NCI-H345 (cell line): ENCODE measurements at places on chromosomes 11 and 22.
A peak's percentile ranks its signal among the peaks of the same experiment; 100 is the strongest.

GRCh38 chr11:126646701-126647557 is 291.4 kb downstream of the ST3GAL4 start:
- DNase-seq: no peak

DNA sequence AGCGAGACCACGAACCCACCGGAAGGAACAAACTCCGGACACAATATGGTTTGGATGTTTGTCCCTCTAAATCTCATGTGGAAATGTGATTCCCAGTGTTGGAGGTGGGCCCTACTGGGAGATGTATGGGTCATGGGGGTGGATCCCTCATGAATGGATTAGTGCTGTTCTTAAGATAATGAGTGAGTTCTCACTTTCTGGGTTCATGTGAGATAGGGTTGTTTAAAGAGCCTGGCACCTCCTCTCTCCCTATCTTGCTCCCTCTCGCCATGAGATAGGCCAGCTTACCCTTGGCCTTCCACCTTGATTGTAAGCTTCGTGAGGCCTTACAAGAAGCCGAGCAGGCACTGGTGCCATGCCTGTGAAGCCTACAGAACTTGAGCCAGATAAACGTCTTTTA is 184.6 kb downstream of the LRRC4C start:
- no peak for DNase-seq

- no peak for DNase-seq
Measured at GRCh38 chr11:253160-253885, 16.5 kb downstream of the PSMD13 start.

DNA sequence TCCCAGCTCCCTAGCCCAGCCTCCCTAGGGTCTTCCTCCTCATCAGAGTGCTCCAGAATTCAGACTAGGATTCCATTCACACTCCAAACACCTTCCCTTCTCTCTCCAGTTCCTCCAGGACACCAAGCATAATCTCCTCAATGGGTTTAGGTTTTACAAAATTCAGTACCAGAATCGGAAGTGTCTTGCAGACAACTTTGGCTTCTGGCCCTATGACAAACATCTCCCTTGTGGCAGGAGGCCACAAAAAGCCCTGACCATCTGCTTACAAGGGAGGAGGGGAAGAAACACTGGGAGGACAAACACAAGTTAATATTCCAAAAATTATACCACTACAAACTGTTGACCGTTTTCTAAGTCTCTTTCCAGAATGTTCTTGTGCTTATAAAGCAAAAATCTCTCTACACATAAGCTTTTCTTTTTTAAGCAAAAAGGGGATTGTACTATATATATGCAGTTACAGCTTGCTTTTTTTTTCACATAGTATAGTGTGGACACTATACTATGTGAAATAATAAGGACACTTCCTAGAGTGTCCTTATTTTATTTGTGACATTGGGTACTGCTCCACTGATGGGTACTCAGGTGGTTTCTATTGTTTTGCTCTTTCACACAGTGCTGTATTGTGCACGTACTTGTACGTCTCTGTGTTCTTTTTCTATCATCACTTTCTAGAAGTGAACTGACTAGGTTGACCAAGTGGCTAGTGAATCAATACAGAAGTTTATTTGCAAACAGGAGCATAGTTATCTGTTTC is 78.7 kb downstream of the BDNF start:
- no peak for DNase-seq

- DNase-seq: peak; percentile 8
Measured at GRCh38 chr11:95337175-95337957, 106.4 kb upstream of the SESN3 start.

DNA sequence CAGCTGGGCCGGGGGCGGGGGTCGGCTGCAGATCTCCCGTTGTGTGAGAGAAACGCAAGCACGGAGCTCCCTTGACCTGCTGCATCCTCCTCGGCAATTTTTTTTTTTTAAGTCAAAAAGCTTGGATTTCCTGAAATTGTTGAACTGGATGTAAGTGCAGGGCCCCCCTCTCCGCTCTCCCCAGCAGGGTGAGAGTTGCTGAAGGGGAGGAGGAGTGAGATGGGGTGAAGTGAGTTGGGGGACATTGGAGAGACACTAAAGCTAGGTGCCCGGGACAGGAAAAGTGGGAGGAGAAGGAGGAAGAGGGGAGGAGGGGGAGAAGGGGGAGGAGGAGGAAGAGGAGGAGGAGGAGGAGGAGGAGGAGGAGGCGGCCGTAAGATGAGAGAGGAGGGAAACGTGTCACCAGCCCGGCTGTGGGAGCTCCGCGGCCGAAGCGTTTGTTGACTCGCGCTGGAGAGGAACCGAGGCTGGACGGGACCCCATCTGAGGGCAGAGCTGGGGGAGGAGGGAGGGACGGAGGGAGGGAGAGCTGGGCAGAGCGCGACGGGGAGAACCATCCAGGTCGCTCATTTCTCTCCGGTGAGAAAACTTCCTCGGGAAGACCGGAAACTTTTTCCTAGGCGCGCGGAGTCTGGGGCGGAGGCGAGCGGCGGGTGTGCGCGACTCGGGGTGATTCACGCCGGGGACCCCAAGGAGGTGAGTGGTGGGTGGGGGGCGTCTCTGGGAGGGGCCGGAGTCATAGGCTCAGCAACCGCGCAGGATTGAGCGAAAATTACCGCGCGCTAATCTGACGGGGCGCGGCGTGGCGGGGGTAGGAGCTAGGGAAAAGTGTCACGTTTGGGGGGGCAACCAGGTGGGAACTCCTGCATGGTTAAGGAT is 80.2 kb downstream of the PRR5L start:
- no peak for DNase-seq

DNA sequence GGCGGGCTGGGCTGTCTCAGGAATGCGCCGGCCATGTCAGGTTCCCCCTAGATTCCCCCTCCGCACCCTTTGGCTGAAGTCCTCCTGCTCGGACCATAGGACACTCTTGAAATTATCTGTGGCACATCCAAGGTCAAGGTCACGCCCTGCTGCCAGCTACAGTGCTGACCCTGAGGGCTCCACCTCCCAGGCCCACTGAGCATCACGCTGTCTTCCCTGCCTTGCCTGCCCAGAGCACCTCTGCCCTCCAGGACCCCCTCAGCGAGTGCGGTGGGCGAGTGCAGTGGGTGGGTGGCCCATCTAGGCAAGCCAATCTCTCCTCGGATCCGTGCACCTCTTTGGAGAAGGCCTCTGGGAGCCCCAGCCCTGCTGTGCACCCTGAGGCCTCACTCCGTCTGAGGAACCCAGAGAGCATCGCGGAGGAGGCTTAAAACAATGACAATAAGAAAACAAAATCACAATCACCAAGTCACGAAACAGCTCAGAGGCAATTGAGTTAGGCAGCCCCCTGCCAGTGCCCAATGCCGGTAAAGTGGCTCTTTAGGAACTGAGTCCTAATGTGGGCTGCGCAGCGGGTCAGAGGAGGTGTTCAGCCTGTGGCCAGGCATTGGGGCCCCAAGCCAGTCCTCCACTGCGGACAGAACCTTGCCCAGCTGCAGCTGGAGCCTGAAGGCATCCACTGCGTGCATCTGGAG is 26.5 kb upstream of the CCDC188 start:
- no peak for DNase-seq

DNA sequence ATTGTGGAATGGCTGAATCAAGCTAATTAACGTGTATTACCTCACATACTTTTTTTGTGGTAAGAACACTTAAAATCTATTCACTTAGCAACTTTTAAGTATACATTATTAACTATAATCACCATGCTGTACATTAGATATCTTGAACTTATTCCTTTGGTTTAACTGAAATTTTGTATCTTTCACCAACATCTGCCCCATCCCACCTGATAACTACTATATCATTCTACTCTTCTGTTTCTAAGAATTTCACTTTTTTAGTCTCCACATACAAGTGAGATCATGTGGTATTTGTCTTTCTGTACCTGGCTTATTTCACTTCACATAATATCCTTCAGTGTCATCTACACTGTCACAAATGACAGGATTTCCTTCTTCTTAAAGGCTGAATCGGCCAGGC is 17.1 kb upstream of the VWA5A start:
- DNase-seq: no peak

- peak; percentile 89 for DNase-seq
Measured at GRCh38 chr11:121023848-121024751, at the start of gene TBCEL. Gene TBCEL (plus strand): TSS chr11:121024102. CDS start chr11:121045691, 21,589 bp downstream.

DNA sequence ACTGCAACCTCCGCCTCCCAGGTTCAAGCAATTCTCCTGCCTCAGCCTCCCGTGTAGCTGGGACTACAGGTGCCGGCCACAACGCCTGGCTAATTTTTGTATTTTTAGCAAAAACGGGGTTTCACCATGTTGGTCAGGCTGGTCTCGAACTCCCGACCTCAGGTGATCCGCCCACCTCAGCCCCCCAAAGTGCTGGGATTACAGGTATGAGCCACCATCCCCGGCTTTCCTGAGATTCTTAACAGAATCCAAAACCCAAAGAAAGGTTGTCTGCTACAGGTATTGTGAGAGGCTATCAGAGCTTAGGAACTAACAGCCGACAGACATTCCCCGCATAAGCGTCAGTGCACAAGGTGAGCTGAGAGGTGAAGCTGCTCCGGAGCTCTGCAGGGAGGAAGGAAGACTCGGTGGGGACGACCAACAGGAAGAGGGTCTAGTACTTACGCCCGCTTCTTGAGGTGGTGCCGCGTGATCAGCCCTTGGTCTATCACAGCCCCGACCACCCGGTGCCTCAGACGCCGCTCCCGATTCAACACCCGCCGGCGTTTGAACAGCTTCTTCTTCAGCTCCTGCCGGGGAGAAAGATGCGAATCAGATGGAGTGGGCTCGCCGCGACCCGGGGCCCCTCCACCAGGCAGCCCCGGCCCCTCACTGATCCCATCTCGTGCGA is 470 bp downstream of the C11orf98 start:
- DNase-seq: peak; percentile 62

- DNase-seq: no peak
Measured at GRCh38 chr11:45815747-45816146, 10.8 kb downstream of the SLC35C1 start.

DNA sequence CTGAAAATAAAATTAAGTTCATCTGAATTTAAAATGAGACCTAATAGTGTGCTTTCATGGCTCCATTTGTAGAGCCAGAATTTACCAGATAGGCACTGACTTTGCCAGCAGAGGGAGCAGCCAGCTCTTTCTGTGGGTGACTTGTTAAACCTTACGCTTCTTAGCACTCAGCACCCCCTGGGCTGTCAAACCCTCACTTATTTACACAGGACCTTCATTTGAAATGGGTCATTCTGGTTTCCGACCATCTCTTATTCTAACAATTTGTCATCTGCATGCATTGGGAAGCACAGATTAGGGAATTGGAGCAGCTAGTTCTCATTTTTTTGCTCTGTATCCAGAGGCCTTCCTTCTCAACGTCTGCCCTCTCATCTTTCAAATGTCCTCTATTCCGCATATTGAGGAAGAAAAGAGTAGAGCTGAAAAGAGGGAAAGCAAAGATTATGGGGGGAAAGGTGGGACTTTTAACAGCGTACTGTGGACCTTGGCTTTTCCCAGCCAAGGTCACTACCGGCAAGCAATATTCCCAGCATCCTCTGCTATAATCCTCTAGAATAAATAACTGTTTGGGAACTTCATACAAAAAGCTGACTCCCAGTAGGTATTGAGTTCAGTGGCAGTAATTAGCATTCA is 3.1 kb downstream of the ASRGL1 start:
- DNase-seq: peak; percentile 58

DNA sequence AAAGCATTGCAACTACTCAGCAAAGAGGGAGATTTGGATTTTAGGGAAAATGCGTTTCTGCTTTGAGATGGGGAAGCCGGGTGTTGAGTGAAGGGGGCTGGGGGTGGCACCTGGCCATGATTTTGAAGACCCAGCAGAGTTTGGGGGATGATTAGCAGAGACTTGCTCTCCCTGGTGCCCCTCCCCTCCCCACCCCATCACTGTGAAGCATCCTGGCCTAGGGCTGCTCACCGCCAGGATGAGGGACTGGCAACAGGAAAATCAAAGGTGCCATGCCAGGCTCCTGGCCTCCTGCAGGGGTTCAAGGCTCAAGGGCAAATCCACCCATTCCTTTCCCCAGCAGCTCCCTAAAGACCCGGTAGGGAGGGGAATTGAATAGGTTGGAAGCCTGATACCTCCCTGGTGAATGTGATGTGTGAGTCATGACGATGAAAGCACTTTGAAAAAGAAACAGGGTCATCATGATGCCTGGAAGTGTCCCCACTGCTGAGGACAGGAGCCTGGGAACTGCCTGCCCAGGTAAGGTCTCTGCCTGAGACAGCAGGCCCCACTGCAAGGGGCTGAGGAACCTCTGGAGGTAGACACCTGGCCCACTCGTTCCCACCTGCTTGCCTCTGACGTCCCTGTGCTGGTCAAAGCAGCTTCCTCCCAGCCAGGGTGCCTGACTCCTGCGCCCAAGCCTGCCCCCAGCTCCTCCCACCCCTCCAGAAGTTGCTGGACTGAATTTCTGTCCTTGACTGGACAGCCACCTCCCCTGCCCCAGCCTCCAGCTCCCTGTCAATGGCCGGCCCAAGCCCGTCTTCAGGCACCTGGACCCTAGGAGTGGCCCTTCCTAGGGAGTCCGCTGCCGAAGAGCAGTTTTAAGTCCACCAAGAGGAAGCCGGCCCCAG is 1.7 kb downstream of the CHST1 start:
- peak; percentile 16 for DNase-seq

GRCh38 chr11:117607449-117607848 is 189.6 kb downstream of the DSCAML1 start:
- no peak for DNase-seq

DNA sequence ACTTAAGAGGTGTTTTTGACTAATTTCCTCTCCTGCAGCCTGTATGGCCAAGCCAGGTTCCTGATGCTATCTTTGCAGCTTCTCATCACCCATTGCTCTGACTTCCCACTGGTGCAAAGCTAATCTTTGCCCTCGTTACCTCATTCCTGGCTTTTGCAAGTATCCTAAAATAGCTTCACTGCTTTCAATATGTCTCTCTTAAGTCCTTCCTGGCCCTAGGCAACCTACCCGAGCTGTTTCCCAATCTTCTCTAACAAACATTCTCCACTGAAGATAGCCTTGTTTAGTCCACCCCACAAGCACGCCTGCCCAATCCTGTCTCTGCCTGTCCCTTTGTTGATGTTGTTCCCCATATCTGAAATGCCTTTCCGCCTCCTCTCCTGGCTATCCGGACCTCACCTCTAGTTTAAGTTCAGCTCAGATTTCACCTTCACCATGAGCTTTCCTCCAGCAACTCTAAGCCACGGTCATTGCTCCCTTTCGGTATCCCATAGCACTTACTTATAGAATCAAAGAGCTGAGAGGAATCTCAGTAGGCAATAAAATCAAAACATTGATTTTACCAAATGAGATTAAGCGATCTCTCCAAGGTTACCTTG is 30.1 kb upstream of the CECR2 start:
- no peak for DNase-seq

GRCh38 chr22:38455076-38455529 is at the start of gene KCNJ4:
Gene KCNJ4 (minus strand): TSS chr22:38455199. CDS start chr22:38428132, 27,067 bp downstream.
- DNase-seq: peak; percentile 2

- no peak for DNase-seq
Measured at GRCh38 chr11:23041001-23041503, 180.8 kb upstream of the CCDC179 start.

- DNase-seq: no peak
Measured at GRCh38 chr22:48240148-48240934, 1477.9 kb downstream of the TBC1D22A start.

- no peak for DNase-seq
Measured at GRCh38 chr11:78171951-78172350, 16.5 kb downstream of the KCTD21 start.

- DNase-seq: peak; percentile 14
Measured at GRCh38 chr22:47030143-47030661, 267.8 kb downstream of the TBC1D22A start.

- no peak for DNase-seq
Measured at GRCh38 chr11:125117429-125117828, 6.0 kb upstream of the TMEM218 start.

GRCh38 chr11:108147150-108147549 is 25.8 kb downstream of the ACAT1 start:
- DNase-seq: no peak

GRCh38 chr22:50548921-50549790 is 3.5 kb downstream of the KLHDC7B start:
- DNase-seq: no peak

GRCh38 chr11:57542582-57542981 is 5.2 kb downstream of the SMTNL1 start:
- no peak for DNase-seq
